OCI-M1 (cell line): ENCODE measurements at places on chromosomes 2 and 18.

DNA sequence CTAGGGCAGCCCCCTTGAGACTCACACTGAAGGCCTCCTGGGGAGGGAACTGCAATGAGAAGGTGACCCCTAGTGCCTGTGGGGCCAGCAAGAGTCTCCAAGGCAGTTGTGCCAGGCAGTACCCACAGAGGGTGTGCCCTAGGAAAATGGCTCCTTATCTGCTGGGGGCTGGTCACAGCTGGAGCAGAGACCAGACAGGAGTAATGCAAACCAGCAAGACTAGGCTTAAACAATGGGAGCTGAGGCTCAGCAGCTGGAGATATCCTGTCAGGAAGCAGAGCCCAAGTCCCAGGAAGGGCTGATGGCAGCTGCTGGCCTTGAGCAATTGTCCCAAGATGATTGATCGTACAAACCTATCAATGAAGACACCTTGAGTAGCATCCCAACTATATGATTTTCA lies 26.8 kb upstream of the E2F6 start:
- no peak for DNase-seq

- peak; percentile 75 for DNase-seq
These were observed 15.8 kb downstream of the CWC22 start for GRCh38 chr2:179991344-179991743.

GRCh38 chr2:150332383-150332782 lies 155.1 kb downstream of the RND3 start:
- no peak for DNase-seq

- DNase-seq: no peak
These were observed 369.3 kb upstream of the RND3 start for GRCh38 chr2:150856596-150857281.

DNA sequence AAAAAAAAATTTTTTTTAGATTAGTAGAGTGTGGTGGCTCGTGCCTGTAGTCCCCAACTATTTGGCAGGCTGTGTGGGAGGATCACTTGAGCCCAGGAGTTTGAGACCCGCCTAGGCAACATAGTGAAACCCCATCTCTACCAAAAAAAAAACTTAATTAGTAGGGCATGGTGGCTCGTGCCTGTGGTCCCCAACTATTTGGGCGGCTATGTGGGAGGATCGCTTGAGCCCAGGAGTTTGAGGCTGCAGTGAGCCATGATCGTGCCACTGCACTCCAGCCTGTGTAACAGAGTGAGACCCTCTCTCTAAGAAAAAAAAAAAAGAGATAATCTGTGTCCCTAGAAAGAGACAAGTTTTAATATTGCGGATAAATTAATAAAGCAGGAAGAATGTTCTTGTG lies 8.8 kb downstream of the GPR55 start:
- no peak for DNase-seq

DNA sequence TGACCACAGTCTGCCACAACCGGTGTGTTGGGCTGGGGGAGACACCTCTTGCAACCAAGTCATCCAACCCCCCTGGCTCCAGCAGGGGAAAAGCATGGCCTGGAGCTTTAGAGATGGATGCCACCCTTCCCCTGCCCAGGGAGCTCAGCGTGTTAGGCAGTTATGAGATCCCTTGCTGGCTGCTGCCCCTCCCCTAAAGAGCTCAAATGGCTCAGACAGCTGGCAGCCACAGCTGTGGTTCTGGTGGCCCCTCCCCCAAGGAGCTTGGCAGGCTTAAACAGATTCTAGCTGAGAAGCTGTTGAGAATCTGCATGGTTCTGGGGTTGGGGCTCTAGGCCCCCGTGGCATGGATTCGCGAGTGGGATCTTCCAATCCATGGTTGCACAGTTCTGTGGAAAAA lies 64.7 kb downstream of the TEX51 start:
- no peak for DNase-seq

DNA sequence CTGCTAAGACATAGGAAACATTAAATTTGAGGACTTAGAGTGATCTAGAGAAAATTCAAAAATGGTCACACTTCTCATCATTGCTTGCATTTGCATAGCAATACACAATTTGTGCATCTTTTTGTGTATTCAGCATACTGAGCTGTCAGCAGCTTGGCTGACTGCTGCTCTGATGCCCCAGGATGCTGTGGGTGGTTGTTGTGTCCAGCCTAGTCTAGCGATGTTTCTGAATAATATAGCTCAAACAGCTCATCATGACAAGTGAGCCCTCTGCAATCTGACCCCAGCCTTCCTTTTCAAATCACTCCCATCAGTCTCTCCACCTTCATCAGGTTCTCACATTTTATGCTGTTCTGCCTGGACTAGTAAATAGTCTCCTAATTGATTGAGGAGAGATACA lies 483.7 kb upstream of the SPHKAP start:
- no peak for DNase-seq
